Activated CD4-positive, alpha-beta T cell treated with anti-CD3 and anti-CD28 coated beads, Interleukin-10, Interleukin-2, amounts not matched to agents 100 ng/mL and 50 ng/mL, durations not matched to agents 16 hours and 8 hours (primary cell): ENCODE measurements at places on chromosomes 7 and 10.

DNA sequence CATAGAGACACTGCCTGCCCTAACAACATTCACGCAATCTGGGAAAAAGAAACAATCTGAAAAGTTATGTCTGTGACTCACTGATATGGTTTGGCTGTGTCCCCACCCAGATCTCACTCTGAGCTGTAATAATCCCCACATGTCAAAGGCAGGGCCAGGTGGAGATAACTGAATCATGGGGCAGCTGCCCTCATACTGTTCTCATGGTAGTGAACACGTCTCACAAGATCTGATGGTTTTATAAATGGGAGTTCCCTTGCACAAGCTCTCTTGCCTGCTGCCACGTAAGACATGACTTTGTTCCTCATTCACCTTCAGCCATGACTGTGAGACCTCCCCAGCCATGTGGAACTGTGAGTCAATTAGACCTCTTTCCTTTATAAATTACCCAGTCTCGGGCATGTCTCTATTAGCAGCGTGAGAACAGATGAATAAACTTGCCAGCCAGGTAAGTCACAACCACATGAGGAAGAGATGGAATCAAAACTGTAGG is 341.5 kb upstream of the AOAH start:
- peak; percentile 83 for DNase-seq

DNA sequence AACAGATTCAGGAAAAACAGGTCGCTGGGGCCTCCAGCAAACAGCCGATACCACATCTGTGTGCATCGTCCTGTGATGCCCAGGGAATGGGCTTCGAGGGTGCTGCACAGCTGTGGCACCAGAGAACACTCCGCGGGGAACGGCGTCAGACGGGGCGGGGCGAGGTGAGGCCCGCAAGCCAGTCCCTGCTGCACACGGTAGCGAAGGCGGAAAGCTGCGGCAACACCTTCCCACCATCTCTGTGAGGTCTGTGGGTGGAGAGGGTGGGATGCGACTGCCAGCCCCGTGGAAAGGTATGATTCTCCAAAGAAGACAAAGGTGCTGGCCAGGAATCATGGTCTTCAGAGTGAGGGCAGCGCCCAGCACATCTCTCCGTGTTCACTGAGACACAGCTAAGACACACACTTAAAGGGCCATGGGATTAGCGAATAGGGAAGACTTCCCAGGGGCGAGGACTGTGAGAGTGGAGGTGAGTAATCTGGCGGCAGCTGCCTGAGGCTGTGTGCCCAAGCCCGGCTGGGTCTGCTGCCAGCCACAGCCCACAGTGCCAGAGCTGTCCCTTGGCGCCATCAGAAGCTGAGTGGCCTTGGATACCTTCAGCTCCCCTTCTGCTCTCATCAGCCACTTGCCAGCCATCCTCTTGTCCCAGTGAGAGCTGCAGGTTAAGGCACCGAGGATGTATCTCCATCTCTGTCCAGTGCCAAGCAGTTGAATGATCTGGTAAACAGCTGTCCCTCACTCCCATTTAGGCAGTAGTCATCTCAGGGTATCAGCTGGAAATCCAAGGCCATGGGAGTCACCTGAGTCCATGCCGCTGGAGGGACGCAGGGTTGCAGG is 17.6 kb downstream of the PRKAG2 start:
- no peak for DNase-seq

GRCh38 chr7:12233175-12233574 is 22.1 kb downstream of the TMEM106B start:
- DNase-seq = no peak

DNA sequence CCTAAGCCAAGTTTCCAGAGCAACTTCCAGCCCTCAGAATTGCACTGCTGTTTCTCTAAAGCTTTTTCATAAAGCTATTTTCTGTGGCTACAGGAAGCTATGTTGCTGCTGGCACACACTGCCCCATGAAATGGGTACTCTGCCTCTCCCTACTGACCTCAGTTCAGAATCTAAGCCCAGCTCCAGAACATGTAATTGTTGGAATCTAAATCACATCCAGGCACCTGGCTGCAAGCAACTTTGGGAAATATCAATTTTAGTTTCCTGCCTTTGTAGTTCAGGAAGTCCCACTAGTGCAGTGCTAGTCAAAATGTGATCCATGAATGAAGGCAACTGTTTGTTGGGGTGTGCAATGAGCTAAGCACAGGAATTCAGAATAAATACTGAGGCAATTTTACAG is 226.2 kb downstream of the THSD7A start:
- DNase-seq = no peak

- DNase-seq = no peak
These were observed 418.1 kb downstream of the THSD7A start for GRCh38 chr7:11413901-11414300.

GRCh38 chr10:27701938-27702537 is 43.6 kb downstream of the MKX start:
- DNase-seq = no peak

GRCh38 chr10:89163265-89163995 is 43.7 kb downstream of the CH25H start:
- peak; percentile 87 for DNase-seq

- DNase-seq = no peak
These were observed 167.2 kb downstream of the FRMD4A start for GRCh38 chr10:14163377-14164086.

DNA sequence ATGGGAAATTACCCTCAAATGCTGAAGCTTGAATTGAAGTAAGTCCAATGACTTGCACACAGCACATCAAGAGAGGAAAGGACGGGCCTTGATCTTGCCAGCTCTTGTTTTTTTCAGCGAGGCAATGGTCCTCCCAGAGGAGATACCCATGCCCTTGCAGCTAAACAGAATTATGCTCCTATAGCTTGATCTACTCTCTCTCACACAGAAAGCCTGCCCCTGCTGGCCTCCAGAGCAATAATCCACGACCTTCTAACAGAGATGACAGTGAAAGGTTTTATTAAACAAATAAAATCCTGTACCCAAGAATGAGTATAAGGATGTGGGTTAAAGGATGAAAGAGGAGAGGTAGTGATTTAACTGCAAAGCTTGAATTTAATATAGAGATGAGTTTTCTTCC is 268.0 kb downstream of the ADRA2A start:
- no peak for DNase-seq

DNA sequence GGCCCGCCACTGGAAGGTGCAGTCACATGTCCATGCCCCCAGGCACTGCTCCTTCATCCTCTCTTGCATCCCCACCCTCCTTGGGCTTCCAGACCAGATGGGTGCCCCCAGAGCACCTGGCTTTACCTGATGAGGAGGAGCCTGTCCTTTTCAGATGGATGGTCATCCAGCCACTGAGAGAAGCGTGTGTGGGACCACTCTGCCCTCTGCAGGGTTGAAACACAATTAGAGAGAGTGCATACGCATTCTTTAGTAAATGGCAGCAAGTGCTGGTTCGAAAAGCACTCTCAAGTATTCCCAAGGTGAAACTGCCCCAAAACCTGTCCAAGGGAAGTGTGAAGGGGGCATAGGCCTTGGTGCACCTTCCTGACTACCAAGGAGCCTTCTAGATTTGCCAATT is 41.6 kb downstream of the HBP1 start:
- DNase-seq = no peak

GRCh38 chr7:135755351-135755753 is 6.7 kb upstream of the FAM180A start:
- DNase-seq = no peak

DNA sequence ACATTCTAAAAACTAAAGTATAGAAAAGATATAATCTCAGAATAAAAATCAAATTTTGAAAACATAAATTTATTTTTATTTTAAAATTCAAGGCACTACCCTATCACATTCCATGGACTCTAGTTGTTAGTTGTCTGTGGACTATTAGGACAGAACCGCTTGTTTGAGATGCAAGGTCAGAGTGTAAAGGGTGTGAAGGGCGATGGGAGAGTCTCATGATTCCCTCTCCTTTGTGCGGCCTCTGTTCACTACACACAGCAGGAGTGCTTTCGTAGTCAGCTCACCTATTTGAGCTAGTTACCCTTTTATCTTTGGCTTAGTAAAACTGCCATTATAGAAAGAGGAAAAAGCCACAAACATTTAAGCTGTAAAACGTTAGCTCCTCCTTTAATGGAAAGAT is 189.8 kb upstream of the TEX47 start:
- DNase-seq = no peak

GRCh38 chr10:77417806-77418640 is 219.6 kb downstream of the KCNMA1 start:
- no peak for DNase-seq

DNA sequence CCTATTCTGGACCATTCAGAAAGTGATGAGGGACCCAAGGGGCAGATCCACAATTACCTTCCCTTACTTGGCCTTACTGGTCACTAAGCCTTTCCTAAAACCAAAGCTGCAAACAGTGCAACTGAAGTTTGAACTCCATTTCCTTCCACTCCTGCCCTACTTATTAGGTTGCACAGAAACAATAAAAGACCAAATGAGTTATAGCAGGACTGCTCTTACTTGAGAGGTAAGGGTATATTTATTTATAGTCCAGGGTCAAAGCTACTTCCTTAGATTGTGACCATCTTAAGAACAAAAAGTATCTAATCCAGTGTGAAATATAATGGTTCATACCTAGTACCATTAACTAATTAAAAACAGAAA is 27.0 kb downstream of the CDK6 start:
- no peak for DNase-seq

DNA sequence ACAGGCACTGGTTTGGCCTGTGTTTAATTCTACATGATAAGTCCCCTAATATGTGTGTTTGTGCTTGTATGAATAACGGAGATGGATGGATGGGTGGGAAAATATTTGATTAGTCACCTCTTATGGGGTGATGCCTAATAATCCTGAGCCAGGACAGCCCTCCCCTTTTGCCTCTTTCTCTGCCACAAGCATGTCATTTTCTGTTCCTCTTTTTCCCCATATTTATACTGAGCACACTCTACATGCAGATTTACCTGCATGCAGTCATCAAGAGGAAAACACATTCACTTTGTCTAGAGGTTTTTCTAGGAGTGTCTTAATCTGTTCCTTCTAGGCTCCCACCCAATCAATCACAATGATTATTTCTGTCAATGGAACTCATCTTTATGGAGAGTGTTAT is 111.6 kb upstream of the TBX20 start:
- DNase-seq = no peak

- no peak for DNase-seq
These were observed 2.2 kb downstream of the TRIM56 start for GRCh38 chr7:101087334-101088068.

GRCh38 chr10:82938331-82938730 is 1063.3 kb downstream of the NRG3 start:
- no peak for DNase-seq

DNA sequence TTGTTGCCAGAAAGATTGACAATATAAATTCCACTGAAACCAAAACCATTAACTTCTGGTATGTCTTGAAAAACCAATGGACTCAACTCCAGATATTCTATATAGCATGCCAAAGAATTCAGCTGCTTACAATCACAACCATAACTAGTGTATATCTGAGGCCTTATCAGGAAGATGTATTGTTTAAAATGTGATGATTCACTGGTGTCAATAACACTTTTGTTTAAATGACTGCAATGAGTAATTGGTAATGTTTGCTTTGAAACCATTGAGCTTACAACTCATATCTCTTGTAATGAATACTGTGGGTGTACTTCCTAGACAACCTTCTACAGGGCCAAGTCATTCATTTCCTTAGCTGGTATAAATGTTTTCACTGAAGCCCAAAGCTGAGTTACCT is 727.9 kb upstream of the KCND2 start:
- DNase-seq = peak; percentile 3

DNA sequence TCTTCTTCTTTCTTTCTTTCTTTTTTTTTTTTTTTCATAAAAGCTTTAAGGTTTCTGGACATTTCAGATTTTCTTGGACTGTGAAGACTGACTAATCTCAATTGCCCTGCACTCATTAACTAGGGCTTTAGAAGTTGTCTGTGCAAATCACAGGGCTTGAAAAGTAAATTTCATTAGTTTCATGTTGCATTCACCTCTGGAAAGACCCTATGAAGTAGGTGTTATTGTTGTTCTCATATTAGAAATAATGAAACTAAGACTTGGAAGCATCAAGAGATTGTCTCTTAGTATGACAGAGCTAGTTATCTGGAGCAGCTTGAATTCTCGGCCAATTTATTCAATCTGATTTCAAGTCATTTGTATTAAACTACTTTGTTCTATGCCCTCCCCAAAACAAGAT is 28.2 kb upstream of the SEMA3D start:
- no peak for DNase-seq

- no peak for DNase-seq
These were observed 169.3 kb upstream of the PRSS1 start for GRCh38 chr7:142579946-142580345.

- no peak for DNase-seq
These were observed 566.4 kb downstream of the SORCS3 start for GRCh38 chr10:105207476-105207995.

DNA sequence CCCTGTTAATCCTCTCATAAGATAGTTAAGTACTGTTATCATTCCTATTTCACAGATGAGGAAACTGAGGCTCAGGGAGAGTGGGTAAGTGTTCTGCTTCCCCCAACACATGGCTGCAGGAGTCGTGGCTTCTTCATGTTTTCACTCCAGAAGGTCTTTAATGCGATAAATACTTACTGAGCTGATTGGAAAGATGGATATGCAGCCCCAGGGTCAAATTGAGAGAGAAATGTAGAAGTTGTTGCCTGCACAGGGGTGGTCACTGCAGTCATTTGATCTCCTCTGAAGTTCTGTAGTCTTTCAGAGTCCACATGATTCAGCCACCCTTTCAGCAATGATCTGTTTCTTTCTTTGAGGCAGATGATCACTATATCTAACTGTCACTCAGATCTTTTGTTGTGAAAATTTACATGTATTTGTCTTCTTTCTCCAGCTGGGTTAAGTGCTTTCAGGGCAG is 29.3 kb downstream of the CRCP start:
- DNase-seq = no peak

- no peak for DNase-seq
These were observed 295.3 kb upstream of the COBL start for GRCh38 chr7:51611937-51612336.

- DNase-seq = no peak
These were observed 19.5 kb downstream of the COL28A1 start for GRCh38 chr7:7516156-7516555.

DNA sequence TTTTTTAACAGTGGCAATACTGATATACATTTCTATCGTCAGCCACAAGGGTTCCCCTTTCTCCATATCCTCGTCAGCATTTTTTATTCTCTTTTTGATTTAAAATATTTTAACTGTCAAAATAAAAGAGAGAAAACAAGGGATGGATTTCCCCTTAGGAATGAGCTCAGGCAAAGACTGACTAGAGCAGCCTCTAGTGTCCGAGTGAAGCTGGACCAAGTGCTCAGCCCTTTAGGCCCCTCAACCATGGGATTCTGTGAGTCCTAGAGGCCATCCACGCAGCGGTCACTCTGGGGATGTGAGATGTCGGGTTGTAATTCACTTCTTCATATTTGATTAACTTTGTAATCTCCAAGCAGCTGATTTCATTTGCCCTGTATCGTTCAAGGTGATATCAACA is 137.4 kb upstream of the RNF32 start:
- DNase-seq = no peak

DNA sequence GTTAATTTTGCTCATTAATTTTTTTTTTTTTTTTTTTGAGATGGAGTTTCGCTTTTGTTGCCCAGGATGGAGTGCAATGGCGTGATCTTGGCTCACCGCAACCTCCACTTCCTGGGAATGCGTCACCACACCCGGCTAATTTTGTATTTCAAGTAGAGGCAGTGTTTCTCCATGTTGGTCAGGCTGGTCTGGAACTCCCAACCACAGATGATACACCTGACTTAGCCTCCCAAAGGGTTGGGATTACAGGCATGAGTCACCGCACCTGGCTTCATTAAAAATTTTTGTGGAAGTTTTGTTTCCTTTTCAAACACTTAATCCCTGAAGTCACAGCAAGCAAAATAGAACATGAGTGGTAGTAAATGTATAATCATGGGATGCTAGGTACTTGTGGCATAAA is 857.2 kb upstream of the PHF14 start:
- no peak for DNase-seq
